ENCODE measurements at places on chromosomes 13 and 19. TPM values are rescaled to one million over a fixed set of nuclear protein-coding genes. Genes with fewer than 3 reads are reported as not detected.

- DNase-seq: no peak
Measured at GRCh38 chr13:39370048-39370447, 232.9 kb downstream of the LHFPL6 start.

GRCh38 chr13:113618455-113618854, 33.9 kb downstream of the TFDP1 start:
- DNase-seq: no peak

RNF225 gene
- not detected for total RNA-seq

DNA sequence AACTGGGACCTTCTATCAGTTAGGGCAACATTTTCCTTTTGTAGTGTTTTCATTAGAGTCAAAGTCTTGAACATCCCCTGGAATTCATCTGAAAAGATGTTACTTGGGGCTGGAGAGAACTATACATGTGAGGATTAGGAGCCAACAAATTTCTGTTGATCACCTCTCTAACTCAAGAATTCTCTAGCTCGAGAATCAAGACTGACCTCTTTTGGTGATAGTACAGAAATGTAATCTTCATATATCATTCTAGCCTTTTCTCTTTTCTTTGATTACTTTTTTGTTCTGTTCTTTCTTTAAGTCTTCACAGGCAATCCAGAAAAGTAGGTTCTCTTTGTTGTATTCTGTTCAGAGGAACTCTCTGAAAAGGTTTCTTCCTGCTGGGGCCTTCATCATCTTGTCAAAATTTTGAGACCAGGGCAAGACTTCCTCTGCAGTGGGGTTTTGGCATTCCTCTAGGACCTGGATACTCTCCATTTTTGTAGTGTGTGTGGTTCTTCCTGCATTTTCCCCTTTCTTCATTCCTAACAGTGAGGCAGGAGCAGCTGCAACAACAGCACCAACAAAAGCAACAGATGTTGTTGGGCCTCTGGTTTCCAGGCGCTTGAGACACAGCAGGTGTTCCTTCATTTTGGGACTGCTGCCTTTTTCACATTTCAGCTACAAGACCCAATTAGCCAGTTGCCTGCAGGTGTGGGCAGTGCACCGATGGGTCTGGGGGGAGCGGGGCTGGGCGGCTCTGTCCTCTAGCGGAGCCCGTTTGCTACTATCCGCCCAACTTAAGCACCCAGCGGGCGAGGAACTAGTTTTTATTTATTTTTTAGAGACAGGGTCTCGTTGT, 26.2 kb downstream of the ELF1 start:
- DNase-seq: no peak

DNA sequence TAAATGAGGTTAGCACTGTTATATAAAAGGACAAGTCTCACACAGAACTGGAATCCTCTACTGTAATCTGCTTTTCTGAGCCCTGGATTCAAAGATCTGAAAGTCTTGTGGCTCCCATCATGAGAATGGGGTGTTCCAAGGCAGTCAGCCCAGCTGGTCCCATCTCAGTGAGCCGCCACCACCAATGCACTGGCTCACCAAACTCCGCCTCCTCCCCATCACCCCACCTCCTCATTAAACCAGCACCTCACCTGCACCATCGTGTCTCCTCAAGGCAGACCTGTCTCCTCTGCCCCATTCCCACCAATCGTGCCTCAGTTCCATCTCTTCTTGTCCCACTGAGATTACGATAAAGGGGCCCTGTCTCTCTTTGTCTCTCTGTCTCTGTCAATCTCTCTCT, 166.7 kb downstream of the USP12 start:
- no peak for DNase-seq

SRRM5 gene
- 0.22 TPM for total RNA-seq

- no peak for DNase-seq
Measured at GRCh38 chr19:1259876-1260748, 9.0 kb upstream of the CIRBP start.

- no peak for DNase-seq
Measured at GRCh38 chr19:47305309-47305751, 4.3 kb upstream of the C5AR1 start.

DNA sequence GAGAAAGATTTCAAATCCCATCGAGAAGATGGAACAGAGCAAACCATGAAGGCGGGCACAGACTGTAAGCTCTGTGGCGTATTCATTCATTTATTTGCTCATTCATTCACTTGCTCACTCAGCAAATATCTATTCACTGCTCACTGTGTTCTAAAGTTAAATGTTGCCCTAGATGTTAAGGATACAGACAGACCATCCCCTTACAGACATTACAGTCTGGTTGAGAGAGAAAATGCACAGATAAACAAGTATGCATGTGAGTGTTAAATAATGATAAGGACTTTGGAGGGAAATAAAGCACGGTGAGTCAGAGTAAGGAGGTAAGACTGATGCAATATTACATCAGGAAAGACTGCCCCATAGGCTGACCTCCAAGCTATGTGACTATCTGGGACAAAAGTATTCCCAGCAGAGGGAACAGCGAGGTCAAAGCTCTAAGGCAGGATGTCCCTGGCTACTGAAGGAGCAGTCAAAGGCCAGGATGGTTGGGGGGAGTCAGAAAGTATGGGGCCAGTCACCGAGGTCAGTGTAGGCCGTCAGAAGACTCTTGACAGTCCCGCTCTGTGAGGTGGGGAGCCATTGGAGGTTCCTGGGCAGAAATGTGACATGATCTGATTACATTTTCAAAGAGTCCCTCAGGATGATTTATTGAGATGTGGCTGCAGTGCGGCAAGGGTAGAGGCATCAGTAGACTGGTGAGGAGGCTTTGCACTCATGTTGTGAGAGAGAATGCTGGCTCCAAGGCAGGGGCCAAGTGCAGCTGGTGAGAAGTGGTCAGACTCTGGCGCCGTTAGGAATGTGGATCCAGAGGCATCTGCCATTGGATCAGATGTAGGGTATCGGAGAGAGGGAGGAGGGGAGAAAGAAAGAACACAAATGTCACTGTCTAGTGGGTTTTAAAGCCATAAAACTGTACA, 37.9 kb downstream of the MBNL2 start:
- DNase-seq: no peak

DNA sequence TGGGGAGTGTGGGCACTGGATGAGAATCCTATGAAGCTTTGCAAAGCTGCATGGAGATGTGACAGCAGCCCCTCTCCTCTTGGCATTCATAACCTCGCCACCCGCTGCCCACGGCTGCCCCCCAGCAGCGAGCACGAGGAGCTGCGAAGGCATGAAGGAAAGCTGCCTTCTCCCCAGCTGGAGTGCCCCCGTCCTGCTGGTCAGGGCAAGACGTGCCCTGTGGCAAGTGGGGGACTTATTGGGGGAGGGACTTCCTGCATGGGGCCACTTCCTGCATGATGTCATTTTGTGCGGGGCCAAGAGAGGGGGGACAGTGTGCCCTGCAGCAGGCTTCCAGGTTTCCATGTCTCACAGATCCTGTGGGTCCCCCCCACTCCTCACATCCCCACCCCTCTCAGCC, 85.9 kb downstream of the TSHZ3 start:
- DNase-seq: peak; percentile 78

POSTN gene
- total RNA-seq: 42.2 TPM

SMIM44 gene
- total RNA-seq: not detected

- DNase-seq: no peak
Measured at GRCh38 chr13:114111577-114111976, 20.8 kb downstream of the RASA3 start.

C1QTNF9 gene
- 1.0 TPM for total RNA-seq

GPR12 gene
- total RNA-seq: not detected

DNA sequence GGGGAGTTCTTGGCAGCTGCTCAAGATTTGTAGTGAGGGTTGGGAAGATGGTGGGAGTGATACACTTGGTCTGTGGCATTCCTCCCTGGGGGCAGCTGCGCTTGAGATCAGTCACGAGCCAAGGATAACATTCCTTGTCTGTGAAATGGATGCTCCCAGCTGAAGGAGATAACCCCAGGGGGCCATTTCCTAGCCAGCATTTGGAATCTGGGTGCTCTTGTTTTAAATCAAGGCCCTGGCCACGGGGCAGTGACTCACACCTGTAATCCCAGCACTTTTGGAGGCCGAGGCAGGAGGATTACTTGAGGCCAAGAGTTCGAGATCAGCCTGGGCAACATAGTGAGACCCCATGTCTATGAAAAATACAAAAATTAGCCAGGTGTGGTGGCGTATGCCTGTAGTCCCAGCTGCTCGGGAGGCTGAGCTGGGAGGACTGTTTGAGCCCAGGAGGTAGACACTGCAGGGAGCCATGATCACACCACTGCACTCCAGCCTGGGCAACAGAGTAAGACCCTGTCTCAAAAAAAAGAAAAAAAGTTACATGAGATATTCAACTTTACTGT, 4.6 kb downstream of the PKN1 start:
- DNase-seq: no peak

GRCh38 chr13:80239571-80240255, 101.2 kb downstream of the SPRY2 start:
- DNase-seq: no peak

- no peak for DNase-seq
Measured at GRCh38 chr19:28880735-28881401, 332.1 kb downstream of the UQCRFS1 start.

- DNase-seq: no peak
Measured at GRCh38 chr13:27038323-27038722, 133.3 kb downstream of the USP12 start.

ZNF274 gene
- total RNA-seq: 20.5 TPM

GRCh38 chr19:33473653-33474305, 47.8 kb downstream of the PEPD start:
- no peak for DNase-seq

DNA sequence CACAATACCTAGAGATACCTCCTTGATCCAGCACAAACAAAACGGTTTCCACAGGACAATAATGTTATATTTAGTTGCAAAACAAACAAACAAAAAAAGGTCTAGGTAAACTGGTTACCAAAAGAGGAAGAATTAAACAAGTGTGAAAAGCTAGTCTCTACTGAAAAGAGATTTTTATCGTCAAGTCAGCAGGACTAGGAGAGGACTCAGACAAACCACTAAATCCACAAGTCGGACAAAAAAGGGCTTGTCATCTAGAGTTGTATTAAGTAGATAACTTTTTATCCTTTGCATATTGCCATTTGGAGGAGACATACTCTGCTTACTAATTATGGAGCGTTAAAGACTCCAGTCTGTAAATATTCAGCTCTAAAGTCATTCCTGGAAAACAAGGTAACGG, 9.9 kb upstream of the KPNA3 start:
- no peak for DNase-seq

DNA sequence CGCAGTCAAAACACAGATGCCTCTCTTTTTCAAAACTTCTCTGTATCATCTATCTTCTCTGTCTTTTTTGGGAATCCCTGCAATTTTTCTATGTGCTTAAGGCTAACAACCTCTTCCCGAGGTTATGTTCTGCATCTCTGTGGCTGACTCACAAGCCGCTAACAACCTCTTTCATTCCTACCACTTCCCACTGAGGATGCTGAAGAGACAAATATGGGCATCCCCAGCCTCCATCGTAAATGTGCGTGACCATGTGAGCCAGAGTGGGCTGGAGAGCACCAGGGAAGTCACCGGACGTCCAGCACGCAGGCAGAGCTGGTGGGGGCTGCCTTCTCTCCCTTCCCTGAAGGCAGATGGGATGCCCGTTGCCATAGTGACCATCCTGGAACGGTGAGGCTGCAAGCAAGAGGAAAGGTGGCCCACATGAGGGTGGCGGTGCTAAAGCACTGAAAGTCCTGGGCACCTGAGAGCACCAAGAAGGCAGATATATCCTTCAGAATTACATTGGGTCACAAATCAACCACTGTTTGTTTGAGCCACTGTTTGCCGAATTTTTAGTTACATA, 122.8 kb downstream of the SHISA2 start:
- no peak for DNase-seq

GRCh38 chr19:35497406-35497805, 7.1 kb upstream of the KRTDAP start:
- DNase-seq: no peak

DNA sequence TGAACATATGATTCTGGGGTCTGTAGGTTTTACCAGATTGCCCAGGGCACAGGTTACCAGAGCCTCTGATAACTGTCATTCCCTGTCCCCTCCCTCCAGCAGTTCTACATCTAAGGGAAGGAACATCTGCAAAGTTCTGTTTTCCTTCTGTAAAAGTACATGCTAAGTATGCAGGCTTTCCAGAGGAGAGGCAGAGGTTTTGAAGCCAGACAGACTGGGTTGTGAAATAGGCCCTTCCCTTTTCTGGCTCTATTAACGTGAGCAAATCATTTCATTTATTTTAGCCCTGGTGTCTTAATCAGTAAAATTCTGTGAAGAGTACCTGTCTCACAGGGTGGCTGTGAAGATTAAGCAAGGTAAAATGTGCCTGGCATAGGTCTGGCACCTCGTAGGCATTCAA, 66.1 kb upstream of the C1QTNF9 start:
- DNase-seq: no peak

GRCh38 chr19:48735031-48735615, 5.3 kb downstream of the RASIP1 start:
- no peak for DNase-seq

- DNase-seq: no peak
Measured at GRCh38 chr19:6716610-6716970, 3.9 kb downstream of the C3 start.

GRCh38 chr19:875265-875879, 15.9 kb downstream of the CFD start:
- no peak for DNase-seq

PPP6R1 gene
- total RNA-seq: 49.4 TPM

DNA sequence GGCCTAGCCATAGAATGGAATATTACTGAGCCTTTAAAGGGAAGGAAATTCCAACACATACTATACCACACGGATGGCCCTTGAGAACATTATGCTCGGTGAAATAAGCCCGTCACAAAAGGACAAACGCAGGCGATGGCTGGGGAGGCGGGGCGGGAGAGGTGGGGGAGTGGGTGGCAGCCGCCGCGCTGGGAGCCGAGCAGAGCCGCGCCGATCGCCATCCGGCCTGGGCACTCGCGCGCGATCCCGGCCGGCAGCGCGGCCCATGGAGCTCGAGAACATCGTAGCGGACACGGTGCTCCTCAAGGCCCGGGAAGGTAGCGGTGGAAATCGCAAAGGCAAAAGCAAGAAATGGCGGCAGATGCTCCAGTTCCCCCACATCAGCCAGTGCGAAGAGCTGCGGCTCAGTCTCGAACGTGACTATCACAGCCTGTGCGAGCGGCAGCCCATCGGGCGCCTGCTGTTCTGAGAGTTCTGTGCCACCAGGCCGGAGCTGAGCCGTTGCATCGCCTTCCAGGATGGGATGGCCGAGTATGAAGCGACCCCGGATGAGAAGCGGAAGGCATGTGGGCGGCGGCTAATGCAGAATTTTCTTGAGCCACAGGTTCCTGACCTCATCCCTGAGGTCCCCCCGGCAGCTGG, 140.1 kb downstream of the ZDHHC20 start:
- DNase-seq: no peak

DNA sequence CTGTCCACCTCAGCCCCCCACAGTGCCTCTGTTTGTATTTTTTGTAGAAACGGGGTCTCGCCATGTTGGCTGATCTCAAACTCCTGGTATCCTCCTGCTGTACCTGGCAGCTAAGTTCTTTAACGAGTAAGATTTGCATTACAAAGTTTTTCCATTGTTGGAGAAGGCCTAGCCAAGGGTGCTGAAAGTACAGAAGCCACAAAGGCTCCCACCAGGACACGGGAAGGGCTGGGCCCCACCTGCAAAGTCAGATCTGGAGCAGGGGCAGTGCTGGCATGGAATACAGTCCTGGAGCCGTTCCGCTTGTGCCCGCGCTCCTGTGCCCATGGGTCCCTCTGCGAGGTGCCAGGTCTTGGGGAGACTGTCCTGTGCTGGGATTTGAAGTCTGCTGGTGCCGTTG, 12.1 kb downstream of the FZR1 start:
- no peak for DNase-seq

Measured in mesenteric fat pad (tissue), 1 donor.